ENCODE measurements at places on chromosomes 11 and 22.

- no peak for DNase-seq
Observed at GRCh38 chr11:2463766-2464277, 19.0 kb downstream of the KCNQ1 start.

DNA sequence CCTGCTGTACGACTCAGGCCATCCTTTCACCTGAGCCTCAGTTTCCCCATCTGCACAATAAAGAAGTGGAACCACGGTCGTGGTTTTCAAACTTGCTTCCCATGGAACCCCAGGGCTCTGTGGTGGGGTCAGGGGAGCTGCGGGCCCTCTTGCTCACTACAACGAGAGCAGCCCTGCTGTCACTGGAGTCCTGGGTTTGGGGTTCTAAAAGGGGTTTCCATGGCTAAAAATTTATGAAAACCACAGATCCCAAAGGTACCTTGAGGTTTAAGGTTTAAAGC is 45.4 kb upstream of the CARS1 start:
- no peak for DNase-seq

- DNase-seq: no peak
Observed at GRCh38 chr11:100716838-100717237, 29.8 kb downstream of the ARHGAP42 start.

DNA sequence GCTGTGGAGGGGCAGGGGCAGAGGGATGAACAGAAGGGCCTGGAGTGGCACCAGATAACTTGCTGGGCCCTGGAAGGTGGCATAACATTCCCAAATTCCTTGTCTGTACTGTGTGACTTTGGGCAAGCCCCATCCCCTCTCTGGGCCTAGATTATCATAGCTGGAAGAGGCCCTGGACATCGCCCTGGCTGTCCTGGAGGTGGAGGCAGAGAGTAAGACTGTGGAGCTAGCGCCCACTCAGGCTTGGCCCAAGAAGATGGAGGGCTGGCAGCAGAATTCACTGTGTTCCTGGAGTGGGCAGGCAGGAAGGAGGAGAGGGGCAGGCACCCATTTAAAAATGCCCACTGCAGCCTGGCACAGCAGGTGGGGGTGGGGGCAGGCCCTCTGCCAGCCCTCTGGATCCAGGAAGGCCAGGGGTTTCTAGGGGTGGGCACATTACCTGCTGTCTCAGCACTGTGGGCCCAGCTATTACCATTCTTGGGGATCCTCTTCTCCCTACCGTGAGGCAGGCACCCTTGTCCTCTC is 22.6 kb downstream of the ARHGEF17 start:
- no peak for DNase-seq

GRCh38 chr22:44592126-44592823 is 94.2 kb upstream of the RTL6 start:
- DNase-seq: no peak

- peak; percentile 79 for DNase-seq
Observed at GRCh38 chr11:3920148-3920852, 64.8 kb downstream of the STIM1 start.

DNA sequence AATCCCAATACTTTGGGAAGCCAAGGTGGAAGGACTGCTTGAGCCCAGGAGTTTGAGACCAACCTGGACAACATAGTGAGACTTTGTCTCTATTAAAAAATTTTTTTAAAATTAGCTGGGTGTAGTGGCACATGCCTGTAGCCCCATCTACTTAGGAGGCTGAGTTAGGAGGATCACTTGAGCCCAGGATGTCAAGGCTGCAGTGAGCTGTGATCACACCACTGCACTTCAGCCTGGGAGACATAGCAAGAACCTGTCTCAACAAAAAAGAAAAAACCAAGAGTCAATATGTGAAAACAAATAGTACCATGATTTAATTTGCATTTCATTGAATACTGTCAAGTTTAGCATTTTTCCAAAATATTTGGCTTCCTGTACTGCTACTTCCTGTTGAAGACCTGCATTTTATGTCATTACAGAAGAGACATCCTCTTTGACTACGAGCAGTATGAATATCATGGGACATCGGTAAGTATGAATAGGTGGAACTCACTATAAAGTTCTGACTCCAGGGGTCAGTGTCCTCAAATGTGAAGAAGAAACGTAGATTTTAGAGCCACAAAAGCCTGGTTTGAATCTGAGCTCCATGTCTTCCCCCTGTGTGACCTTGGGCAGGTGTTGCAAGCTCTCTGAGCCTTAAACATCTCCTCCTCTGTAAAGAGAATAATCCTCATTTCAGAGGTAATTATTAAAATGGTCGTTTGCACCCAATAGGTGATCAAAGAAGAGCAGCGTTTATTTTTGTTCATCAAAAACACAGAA is 16.0 kb downstream of the CDC45 start:
- no peak for DNase-seq

GRCh38 chr11:86072211-86072610 is 3.3 kb upstream of the PICALM start:
- no peak for DNase-seq

DNA sequence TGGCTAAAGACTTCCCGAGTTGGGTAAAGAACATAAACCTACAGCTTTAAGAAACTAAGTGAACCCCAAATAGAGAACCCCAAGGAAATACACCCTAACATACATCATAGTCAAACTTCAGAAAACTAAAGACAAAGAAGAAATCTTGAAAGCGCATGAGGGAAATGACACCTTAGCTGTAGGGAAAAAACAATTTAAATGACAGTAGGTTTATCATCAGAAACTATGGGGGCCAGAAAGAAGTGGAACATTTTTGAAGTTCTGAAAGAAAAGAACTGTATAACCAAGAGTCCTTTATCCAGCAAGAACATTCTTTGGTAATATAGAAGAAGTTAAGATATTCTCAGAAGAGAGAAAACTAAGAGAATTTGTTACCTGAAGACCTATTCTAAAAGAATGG is 15.5 kb upstream of the OR2AT4 start:
- no peak for DNase-seq

DNA sequence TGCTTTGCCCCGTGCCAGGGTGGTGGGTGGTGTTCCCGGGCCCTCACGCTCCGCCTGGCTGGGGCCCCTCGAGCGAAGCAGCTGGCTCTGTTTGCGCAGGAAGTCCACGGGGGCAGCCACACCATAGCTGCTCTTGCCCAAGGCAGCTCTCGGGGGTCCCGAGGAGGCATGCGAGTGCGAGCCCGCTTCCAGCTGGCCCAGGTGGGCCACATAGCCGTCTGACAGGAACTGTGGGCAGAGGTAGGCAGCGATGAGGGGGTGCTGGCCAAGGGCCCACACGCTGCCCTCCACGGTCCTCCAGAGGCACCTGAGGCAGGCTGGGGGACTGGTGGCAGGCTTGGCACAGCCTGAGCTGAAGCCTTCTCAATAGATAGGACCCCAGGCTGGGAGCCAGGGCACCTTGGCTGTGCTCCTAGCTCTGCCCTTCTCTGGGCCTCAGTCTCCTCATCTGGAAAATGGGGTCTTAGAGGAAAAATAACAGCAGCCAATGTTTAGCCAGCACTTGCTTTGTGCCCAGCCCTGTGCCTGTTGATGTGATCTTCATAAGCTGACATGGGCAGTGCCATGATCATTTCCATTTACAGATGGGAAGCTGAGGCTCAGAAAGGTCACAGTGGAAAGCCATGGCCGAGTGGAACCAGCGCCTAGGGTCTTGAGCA is 9.4 kb downstream of the AIP start:
- no peak for DNase-seq

DNA sequence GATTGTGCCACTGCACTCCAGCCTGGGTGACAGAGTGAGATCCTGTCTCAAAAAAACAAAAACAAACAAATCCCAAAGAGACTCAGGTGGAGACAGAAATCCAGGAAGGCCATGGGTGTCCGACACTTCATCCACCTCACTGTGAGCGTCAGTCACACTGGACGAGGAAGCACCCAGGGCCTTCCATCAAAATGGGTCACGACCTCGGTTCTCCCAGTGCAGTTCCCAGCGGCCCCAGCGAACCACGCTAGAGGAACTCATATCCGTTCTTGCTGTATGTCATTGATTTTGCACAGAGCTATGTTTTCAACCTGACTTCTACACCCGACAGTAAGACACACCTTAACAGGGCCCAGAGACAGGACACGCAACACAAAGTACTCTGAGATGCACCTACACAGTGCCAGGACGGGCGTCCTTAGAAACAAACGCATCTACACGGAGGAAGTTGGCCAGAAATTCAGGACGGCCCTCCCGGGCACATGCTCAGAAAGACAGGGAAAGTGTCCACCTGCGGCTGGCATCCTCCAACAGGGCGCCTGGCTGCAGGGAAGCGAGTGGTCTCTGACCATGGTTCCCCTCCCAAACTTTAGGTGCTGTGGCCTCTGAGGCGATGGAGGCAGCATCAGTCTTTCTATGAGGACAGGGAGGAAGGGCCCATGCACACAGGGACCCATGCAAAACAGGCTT is 410.5 kb downstream of the CTTN start:
- DNase-seq: no peak

DNA sequence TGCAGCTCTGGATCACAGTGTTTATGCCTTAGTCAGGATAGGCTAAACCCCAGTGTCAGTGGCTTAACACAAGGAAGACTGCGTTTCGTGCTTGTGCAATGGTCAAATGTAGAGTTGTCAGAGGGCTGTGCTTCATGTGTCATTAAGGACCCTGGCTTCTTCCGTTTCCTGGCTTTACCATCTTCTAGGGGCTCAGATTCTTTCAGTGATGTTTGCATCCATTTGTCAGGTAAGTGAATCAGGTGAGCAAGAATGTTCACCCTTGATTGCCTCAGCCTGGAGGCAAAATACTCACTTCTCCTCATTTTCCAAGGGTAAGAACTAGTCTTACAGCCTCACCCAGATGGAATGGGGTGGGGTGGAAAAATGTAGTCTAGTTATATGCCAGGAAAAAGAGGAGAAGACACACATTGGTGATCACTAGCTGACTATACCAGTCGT is 20.5 kb upstream of the AMOTL1 start:
- no peak for DNase-seq

DNA sequence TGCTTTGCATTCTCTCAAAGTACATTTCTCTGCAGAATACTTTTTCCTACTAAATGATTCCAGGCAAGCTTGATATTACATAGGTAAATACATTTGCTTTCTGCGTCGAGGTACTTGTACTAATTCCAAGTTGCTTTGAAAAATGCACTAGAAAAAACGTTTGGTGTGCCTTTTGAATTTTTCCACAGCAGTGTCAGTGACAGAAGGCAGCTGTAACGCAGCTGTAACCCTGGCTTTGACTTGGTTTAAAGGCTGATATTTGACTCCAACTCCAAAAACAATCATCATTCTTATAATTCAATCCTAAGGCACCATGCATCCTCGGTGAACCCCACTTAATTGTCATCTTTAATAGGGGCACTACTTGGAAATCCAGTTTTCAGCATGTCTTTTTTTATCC is 125.0 kb downstream of the MAML2 start:
- no peak for DNase-seq

GRCh38 chr11:32489464-32489863 is 54.1 kb upstream of the WT1 start:
- no peak for DNase-seq

GRCh38 chr11:19368726-19369375 is 128.1 kb upstream of the E2F8 start:
- DNase-seq: no peak

DNA sequence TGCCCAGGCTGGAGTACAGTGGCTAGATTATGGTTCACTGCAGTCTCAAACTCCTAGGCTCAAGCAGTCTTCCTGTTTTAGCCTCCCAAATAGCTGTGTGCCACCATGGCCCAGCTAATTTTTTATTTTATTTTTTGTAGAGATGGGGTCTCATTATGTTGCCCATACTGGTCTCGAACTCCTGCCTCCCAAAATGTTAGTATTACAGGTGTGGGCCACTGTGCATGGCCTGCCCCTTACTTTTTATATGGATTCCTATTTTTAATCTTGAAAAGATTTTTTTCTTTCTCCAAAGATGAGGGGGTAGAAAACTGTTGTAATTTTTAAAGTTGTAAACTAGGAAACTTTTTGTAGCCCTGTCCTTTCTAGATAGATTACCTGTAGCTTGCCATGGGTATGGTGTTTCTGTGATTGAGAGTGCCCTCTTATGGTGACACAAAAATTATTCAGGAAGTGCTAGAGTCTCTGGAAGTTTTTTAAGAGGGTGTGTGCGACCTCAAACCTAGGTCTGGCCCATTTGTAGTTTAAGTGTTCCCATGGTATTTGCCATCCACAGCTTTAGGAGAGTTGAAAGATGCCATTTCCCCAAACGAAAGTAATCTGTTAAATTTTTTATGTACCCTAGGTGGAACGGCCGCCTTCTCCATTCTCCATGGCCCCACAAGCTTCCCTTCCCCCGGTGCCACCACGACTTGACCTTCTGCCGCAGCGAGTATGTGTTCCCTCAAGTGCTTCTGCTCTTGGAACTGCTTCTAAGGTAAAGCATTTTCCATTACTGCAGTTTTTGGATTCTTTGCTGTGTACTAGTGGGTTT is 32.4 kb downstream of the MCAM start:
- DNase-seq: peak; percentile 8

DNA sequence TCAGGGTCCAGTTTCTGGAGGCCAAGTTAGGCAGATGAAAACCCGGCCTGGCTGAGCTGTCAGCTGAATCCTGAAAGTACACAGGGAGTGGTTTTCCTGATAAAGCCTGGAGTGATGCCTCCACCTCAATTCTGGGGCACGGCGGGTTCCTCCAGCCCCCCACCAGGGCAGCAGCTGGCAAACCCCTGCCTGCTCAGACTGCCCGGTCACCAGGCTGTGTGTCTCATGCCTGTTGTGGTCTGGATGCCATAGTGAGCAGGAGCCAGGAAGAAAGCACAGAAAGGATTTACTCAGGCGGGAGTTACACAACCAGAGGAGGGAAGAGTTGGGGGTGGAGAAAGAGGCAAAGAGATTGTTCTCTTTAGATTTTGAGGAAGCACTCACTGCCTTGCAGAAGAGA is 119.9 kb upstream of the RASSF10 start:
- peak; percentile 91 for DNase-seq

GRCh38 chr11:45082744-45083543 is 63.5 kb upstream of the PRDM11 start:
- peak; percentile 60 for DNase-seq

DNA sequence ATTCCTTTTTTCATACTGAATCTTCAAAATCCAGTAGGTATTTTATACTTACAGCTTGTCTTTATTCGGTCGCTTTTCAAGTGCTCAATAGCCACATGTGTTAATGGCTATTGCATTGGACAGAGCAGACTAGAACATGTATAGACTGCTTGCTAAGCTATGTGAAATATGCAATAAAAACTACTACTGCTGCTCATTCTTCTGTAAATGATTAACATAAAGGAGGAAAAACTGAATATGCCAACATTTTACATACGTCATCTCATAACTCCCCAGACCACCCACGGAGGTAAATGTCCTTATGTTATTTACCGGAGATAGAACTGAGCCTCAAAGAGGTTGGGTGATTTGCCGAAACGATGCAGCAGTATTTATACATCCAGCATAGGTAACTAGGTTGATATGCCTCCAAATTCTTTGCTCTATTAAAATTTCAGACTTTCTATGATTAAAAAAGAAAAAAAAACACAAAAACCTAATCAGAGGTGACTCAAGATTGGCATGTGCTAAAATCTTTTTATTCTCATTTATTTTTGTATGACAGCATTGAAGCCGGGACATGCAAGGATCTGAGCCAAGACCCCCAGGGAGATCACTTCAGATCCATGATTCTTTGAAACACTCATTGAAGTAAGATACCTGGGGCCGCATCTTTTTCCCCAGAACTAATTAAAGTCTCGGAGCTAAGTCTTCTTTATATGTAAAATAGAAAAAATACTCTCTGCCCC is 78.5 kb upstream of the OR5AK2 start:
- DNase-seq: no peak

GRCh38 chr22:23155831-23156230 is 10.6 kb downstream of the RAB36 start:
- DNase-seq: no peak

GRCh38 chr22:19368876-19369275 is 62.7 kb downstream of the HIRA start:
- DNase-seq: no peak
